ENCODE measurements at places on chromosomes 2 and 18.

DNA sequence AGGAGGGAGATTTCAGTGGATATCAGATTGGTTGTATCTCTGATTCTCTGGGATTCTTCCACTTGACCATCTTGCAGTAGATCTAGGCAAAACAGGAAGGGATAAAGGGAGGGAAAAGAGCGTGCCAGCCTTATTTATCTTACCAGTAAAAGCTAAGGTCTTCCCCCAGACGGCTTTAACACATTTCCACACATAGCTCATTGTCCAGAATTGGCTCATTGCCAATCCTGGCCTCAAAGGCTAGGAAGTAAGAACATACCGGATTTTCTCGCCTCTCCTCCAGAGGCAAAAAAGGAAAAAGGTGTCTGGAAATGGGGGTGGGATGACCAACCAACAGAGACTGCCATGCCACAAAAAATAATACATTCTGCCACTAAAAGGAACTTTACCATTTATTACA is 411.6 kb upstream of the NRP2 start:
- DNase-seq = no peak

DNA sequence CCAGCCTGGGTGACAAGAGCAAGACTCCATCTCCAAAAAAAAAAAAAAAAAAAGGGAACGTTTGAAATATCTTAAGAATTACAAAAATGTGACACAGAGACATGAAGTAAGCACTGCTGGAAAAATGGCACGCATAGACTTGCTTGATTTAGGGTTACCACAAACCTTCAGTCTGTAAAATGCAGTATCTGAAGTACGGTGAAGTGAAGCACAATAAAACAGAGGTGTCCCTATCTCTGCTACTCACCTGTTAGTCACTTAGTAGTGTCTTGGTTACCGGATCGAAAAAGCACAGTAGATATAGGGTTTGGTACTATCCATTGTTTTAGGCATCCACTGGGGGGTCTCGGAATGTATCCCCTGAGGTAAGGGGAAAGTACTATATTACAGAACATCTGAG is 11.6 kb upstream of the GREB1L start:
- DNase-seq = no peak

GRCh38 chr2:85248773-85249509 is 78.8 kb downstream of the TGOLN2 start:
- DNase-seq = no peak

- no peak for DNase-seq
These were observed 131.4 kb upstream of the LHCGR start for GRCh38 chr2:48886919-48887318.

DNA sequence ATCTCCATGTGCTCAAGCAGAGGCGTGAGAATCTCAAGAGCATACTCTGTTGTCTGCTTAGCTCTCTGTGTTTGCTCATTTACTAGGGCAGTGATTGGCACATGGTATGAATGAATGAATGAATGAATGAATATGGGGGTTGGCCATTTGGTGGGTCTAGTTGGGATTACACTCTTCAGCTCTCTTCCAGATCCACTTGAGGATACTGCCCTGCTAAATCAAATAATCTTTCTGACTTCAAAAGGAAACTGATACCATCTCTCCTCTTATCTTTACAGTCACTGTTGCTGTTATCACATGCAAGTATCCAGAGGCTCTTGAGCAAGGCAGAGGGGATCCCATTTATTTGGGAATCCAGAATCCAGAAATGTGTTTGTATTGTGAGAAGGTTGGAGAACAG is 1.9 kb downstream of the IL36G start:
- DNase-seq = no peak

All from GM18507 (cell line).